ENCODE measurements at places on chromosomes 11 and 22.

- no peak for DNase-seq
Measured at GRCh38 chr11:2527621-2528291, 82.9 kb downstream of the KCNQ1 start.

DNA sequence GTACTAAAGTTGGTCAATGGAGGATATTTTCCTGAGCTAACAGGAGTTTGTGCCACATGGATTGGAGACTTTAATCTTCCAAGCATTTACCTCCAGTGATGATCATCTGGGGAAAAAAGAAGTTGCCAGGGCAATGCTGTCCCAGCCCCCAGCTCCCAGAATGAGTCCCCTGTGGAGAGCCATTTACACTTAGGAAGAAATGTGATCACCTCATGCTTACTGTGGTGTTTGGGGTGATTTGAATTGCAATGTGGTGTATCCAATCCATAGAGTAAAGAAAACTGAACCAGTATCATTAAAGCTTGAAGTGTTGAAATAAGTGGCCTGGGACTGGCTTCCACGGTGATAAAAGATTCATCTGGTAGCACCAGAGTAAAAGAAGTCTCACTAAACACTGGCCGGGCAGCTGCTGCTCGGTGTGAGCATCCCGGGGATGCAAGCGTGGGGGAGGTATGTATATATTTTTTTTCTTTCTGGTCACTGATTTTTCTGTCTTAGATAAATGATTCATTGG, 117.2 kb upstream of the NTM start:
- DNase-seq = no peak

DNA sequence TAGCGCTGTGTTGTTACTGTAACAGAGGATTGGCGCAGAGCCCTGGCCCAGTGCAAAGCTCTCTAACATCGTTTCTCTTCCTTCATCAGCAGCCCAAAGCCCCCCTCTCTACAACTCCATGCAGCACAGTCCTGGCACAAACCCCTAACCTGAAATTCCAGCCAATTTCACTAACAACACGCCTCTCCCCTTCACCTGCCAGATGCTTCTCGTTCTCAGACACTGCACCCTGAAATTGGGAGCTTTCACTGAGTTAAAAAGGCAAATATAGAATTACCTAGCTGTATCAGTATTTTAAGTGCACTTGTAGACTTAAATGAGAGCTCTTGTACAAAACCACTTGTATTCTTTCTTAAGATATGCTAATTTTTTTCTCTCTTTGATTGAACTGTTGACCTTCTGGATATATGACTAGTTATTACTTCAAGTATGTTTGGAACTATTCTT, 16.3 kb downstream of the GRAP2 start:
- no peak for DNase-seq

DNA sequence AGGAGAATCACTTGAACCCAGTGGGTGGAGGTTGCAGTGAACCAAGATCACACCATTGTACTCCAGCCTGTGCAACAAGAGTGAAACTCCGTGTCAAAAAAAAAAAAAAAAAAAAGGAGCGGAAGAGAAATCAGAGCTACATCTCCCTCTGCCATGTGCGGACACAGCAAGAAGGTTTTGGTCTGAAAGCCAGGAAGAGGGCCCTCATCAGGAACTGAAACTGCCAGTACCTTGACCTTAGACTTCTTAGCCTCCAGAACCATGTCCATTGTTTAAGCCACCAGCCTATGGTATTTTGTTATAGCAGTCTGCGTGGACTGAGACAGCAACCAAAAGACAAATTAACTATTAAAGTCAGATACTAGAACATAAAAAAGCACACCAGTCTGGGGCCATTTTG, 41.6 kb downstream of the KREMEN1 start:
- DNase-seq = no peak

DNA sequence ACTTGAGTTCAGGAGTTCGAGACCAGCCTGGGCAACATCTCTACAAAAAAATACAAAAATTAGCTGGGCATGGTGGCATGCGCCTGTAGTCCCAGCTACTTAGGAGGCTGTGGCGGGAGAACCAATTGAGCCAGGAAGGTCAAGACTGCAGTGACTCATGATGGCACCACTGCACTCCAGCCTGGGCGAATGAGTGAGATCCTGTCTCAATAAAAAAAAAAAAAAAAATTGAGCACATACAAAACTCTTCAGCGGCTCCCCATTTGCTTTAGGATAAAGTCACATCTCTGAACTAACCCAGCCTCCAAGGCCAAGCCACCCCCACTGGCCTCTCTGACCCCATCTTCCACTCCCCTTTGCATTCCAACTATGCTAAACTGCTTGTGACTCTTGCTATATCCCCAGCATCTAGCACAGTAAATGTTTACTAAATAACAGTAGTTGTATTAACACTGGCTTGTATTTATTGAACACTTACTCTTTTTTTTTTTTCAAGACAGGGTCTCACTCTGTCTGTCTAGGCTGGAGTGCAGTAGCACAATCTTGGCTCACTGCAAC, 28.9 kb downstream of the CREB3L1 start:
- DNase-seq = no peak

GRCh38 chr22:20940186-20940651, 23.0 kb downstream of the CRKL start:
- no peak for DNase-seq

DNA sequence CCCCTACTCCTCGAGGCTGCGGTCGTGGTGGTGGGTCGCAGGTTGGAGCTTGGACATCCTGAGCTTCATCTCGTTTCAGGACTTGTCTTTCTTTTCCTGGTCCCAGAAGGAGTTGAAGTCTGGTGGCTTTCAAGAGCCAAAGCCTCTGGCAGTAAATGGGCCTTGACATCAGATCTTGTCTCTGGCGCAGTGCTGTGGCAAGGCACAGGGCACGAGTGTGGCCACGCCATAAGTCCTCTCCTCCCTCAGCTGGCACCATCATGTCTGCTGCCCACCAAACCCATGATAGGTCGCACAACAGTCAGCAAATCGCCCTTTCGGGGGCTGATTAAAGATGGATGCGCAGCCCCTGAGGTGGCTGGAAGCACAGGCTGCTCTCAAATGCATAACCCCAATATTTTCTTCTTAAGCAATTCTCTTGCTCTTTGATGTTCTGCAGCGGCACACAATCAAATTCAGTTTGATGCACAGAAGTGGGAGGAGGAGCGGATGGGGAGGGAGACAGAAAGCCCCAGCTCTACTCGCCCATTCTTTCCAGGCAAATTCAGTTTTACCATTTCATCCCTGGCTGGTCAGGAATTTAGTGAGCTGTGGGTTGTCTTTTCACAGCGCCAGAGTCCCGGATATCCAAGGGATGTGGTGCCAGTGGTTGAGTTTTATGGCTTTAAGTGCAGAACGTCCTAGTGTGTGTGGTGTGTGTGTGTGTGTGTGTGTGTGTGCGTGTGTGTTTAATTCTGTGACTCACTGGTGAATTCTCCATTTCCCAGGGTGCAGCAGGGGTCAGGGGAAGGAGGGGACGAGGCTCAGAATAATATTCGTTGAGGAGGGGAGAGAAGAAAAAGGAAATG, 162.0 kb downstream of the DSCAML1 start:
- no peak for DNase-seq

DNA sequence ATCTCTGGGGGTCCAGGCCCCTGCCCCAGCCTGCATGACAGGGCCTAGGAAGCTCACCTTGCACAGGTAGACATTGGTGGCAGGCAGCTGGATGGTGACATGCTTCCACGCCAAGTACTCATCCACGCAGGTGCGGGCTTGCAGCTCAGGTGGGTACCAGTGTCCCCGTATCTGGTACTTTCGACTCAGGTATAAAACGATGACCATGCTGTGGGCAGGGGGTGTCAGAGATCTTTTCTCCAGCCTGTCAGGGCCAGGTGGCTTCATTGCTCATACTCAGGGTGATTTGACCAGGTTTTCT, 1.6 kb upstream of the GSTT4 start:
- no peak for DNase-seq

DNA sequence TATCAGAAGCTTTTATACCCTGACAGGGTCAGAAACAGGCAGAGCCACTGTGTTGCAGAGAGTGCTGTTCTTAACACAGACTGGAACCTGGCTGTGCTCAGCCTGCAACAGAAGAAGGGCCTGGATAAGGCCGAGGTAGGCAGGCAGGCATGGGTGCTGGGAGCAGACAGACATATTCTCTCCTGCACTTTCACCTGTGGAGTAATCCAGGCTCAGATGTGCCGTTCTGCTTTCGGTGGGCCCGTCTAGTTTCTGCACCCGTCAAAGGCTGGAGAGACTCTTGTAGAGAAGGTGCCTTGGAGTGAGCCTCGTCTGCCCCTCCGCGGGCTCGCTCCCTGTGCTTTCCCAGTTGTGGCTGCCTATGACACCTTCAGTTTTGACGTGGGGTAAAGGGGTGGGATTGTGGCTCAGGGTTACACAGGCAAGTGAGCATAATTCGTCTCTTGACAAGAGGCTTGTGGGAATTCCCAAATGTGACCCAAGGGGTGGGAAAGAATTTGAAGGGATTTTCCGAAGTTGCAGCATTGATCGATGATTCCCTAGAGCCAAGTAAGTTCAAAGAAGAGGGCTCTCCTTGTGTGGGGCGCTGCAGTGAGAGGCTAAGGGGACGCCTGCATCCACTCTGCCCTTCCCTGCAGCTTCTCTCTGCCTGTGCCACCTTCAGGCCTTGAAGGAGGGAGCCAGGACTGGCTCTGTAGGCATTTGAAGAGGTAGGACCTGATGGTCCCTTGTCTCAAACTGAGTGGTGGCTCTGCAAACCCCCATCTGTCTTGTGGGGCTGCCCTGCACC, 16.2 kb upstream of the ST3GAL4 start:
- DNase-seq = no peak

DNA sequence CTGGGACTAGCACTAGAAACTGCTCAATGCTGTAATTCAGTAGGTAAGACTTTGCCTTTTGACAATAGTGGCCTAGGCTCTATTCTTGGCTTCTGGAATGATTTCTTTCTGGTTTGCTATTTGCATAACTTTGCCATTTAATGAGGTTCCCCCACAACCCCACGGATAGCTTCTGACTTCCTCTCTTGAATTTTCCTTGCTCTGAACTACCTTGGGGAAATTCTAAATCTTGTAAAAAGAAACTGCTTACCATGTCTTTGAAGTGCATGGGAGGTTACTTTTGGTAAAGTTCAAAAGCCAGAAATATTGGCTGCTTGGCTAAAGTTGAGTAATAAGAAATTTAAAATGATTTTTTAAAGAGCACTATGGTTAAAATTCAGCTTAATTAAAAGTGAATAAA, 35.3 kb downstream of the CARD18 start:
- no peak for DNase-seq

- no peak for DNase-seq
Measured at GRCh38 chr11:123856444-123856843, 29.0 kb downstream of the TMEM225 start.

DNA sequence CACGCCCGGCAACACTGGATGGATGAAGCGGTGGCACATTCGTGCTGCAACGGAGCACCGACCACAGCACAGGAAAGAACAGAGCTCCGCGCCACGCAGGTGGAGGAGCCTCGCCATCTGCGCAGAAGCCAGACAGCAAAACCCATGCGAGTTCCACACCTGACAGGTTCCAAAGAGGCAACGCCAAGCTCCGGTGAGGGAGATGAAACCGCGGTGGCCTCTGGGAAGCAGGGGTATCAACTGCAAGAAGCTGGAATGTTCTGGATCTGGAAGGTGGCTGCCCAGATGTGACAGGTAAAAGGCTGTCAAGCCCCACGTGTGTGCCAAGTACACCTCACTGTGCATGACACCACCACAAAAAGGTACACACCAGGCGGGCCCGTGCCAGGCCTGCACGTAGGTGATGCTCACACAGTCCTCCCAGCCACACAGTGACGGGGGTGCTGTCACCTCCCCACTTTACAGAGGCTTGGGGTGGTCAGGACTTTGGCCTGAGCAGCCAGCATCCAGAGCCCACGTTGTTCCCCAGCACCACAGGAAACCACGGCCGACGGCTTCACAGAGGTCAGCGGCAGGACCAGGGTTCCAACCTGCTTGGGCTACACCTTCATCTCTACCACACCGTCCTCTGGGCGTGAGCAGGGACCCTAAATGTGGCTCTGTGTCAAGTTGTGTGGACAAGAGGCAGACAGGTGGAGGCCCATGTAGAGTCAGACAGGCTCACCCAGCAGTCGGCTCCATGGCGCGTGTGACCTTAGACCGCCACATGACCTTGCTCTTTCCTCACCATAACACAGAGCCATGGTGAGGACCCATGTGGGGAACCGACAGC, 19.7 kb upstream of the EFCAB6 start:
- DNase-seq = no peak

- DNase-seq = no peak
Measured at GRCh38 chr11:13228572-13228971, 49.0 kb upstream of the BMAL1 start.

- no peak for DNase-seq
Measured at GRCh38 chr11:12480401-12480800, 103.0 kb downstream of the PARVA start.

- no peak for DNase-seq
Measured at GRCh38 chr22:38946771-38947170, 10.6 kb upstream of the APOBEC3A start.

DNA sequence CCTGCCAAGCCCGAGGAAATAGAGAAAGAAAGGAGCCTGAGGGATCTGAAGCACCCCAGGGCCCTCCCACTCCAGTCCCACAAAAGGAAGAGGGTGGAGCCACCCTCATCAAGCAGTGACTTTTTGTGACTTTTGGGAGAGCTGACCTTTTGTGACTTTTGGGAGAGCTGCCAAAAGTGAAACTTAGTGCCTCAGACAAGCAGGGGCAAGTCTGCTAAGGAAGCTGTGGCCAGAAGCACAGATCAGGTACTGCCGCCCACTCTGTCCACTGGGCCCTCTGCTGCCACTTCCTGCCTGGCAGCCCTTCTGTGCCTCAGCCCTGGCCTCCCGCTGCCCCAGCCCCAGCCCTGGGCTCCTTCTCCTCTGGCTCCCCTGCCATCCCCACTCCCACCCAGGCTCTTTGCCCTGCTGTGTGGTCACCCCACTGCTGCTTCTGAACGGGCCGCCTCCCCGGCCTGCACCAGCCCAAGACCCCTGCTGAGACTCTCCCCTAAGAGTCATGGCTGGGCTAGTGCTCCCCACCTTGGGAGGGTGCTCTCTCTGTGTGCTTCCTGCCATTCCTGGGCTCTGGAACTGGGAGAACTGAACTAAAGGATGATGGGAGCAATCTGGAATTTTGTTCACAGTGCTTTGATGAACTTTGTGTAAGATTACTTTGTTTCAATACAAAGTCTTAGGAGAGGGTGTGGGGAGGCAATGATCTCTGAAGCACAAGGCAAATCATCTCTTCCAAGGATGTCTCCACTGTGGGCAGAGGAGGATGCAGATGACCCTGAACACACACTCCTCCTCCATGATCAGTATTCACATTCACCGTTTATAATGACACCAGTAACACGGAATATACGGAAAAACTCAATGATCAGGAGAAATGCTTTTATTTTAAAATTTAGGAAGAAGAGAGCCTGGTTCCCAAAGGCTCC, at the start of gene APOBEC3H:
TSS of gene APOBEC3H (plus strand) at position 147 of the 923 bp plus-strand sequence. CDS start 3,035 bp downstream, outside the sequence.
- DNase-seq = no peak

DNA sequence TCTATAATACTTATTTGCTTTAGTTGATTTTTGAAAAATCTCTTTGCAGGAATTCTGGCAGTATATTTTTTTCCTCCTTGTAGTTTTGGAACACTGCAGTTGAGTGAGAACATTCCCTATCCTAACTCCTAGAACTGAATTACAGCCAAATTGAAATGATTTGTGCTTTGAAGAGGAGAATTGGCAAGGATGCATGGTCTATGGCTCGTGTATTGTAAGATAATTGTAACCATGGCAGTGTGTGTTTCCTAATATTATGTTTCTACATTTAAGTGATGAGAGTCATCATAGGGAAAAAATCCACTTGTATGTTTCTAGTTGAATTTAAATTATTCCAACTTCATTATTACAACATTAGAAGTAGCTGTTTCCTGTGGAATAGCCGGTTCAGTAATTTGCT, 80.9 kb upstream of the MYO18B start:
- DNase-seq = peak; percentile 66
